ENCODE measurements at places on chromosomes 4 and X.

DNA sequence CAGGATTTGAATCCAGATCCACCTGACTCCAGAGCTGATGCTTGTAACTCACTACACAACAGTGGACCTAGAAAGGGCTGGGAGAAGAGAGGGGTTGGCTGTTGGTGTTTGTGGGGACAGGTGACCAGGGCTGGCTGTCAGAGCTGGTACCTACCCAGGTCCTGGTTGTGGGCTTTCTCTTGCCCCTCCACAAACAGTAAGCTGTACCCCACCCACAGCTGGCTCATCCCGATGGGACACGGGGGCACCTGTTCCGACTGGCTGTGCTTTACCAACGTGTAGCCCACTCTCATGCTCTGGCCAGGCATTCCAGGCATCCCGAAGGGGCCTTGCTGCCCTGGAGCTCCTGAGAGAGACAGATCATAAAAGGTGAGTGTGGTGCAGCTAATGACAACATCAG, 68.7 kb downstream of the ATG4A start:
- DNase-seq = no peak

- DNase-seq = no peak
These were observed 390.1 kb downstream of the ADAM29 start for GRCh38 chr4:175308236-175308635.

DNA sequence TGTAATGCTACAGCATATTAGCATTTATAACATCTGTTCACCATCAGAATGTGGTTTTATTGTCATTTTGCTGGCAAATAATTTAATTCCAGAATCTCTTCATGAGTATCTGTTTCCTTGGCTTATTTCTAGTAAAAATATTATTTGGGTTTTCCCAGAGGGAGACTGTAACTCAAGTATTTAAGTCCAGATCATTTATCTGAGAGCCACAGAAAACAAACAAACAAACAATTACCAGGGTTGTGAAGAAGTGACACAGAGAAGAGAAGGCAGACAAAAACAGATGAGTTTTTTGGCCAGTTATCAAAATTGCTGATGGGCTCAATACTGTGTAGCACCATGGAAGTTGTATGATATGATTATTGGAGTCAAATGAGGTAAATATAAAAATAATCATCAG, 515.1 kb downstream of the TECRL start:
- no peak for DNase-seq

GRCh38 chrX:71640002-71640401, 21.7 kb upstream of the CXCR3 start:
- no peak for DNase-seq

DNA sequence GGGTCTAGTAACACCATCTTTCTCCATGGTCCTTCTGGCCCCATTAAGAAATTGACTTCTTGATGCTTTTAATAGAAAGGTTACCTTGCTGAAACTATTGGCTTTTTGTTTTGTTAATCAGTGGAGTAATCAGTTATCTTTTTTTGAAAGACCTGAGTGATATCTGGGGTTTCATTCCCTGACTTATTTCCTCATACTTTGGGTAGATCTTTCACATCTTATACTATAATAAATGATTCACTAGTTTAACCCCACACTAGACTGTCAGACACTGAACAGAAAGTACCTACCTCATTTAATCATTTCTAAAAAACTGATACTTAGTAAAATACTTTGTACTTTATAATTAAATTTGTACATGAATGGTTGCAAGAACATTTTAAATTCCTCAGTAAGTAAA, 1021.1 kb downstream of the STIM2 start:
- no peak for DNase-seq

DNA sequence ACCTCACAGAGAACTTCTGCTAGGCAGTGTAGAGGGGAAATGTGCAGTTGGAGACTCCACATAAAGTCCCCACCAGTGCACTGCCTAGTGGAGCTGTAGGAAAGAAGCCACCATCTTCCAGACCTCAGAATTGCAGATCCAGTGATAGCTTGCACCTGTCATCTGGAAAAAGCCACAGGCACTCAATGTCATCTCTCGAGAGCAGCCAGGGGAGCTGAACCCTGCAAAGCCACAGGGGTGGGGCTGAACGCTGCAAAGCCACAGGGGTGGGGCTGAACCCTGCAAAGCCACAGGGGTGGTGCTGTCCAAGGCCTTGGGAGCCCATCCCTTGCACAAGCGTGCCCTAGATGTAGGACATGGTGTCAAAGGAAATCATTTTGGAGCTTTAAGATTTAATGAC, 1226.3 kb downstream of the PCDH7 start:
- DNase-seq = no peak

DNA sequence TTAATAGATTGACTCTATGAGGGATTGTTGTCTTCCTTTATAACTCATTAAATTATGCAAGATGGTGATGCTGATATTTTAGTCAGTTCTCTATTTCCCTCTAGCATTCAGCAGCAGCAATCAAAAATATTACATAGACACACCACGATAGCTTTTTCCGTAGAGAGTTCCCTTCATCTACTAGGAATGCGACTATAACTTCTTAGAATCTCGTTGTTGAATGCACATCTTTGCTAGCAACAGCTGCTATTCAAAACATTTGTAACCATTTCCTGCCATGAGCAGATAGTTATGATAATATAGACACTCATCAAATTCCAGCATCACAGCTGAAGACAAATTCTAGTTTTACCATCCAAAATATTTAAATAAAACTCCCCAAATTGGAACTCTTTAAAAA, 147.4 kb upstream of the FGF13 start:
- DNase-seq = no peak

DNA sequence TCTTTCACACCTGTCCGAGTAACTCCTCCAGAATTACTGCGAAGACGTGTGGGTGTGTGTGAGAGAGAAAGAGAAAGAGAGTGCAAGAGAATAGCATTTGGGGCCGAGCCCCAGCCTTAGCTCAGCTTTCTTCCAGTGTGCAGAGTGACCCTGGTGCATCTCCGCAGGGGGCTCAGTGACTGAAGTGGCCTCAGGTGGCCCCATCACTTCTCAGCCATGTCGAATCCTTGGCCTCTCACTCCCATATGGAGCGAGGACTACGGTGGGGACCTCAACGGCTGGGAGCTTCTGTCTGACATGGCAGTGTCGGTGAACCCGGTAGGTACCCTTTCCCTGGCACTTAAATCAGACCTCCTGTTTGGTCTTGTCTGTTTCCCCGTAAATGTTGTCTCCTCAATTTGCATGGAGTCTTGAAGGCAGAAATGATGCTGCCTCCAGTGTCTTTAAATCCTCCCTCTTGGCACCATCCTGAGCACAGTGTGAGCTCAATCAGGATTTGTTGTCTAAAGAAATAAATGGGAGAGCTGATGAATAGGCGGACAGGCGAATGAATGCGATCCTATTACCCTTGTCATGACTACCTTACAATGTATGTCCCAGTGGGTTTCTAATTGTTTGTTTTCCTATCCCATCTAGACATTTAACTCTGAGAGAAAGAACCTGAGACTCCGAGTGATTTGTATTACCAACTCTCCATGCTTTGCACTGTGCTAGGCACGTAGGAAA, 305.9 kb downstream of the AFF2 start:
- DNase-seq = no peak

- no peak for DNase-seq
These were observed 899.3 kb downstream of the STIM2 start for GRCh38 chr4:27759611-27760575.

- no peak for DNase-seq
These were observed 21.1 kb upstream of the WDR17 start for GRCh38 chr4:176044589-176044951.

DNA sequence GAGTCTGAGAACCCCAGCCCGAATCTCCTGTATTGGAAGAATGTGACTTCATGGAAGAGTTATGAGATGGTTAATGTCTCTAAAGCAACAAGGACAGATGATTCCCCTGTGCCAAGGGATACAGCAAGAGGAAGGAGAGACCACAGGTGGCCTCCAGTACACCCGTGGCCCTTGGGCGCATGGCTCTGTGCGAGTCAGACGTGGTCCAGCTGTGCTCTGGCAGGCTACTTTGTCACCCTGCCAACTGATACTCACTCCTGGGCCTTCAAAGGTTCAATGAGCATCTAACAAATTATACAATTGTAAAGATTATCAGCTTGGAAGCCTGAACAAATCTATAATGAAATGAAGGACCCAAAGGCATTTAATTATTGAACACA, 71.7 kb downstream of the NYX start:
- no peak for DNase-seq

DNA sequence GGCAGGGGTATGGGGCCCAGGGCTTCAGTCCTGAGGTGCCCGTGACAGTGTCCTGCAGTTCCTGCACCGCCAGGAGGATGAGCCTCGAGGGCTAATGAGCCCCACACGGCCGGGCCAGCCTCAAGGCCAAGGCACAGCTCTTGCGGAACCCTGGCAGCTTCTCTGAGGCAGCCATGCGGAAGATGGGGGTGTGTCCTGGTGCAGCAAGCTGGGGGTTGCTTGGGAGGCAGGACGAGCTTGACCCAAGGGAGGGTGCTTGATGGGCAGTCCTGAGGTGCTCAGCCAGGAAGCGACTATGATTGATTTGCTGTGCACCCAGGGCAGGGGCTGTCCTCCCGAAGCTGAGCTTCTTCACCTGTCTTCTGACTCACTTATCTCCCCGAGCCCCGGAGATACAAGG, 9.1 kb upstream of the FGFR3 start:
- DNase-seq = no peak

DNA sequence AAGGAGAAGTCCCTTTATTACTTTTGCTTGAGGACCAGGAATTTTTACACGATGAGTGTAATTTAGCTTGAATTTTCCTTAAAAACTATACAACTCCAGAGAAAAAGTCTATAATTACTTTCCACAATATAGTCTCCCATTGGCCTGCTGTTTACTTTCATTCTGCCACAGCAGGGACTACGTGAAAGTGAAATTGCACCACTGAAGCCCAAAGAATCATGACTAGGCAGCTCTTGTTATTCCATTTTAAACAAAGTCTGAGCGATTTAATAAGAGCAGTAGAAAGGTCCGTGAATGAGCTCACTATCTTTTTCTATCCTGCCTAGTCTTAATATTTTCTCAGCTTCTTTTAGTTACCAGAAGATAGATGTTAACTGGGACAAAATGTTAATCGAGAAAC, 68.6 kb downstream of the ADGRG4 start:
- DNase-seq = no peak

GRCh38 chr4:40548256-40548655, 81.4 kb downstream of the RBM47 start:
- DNase-seq = no peak

- no peak for DNase-seq
These were observed 347.2 kb upstream of the DDX53 start for GRCh38 chrX:22652596-22652995.

DNA sequence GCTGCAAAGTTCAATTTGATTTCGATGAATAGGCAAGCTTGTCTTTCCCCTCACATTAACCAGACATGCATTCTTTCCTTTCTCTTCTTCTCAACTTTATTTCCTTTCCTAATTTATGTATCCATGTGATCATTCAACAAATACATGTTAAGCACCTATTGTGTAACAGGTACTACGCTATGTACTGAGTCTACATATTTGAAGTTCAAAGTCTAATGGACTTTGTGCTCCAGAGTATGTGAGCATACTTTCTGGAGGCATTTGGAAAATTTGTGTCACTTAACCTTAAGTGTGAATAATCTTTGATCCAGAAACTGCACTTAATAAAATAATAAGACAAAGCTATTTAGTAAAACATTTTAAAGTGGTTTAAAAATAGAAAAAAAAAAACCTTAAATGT, 675.3 kb upstream of the CT83 start:
- no peak for DNase-seq

DNA sequence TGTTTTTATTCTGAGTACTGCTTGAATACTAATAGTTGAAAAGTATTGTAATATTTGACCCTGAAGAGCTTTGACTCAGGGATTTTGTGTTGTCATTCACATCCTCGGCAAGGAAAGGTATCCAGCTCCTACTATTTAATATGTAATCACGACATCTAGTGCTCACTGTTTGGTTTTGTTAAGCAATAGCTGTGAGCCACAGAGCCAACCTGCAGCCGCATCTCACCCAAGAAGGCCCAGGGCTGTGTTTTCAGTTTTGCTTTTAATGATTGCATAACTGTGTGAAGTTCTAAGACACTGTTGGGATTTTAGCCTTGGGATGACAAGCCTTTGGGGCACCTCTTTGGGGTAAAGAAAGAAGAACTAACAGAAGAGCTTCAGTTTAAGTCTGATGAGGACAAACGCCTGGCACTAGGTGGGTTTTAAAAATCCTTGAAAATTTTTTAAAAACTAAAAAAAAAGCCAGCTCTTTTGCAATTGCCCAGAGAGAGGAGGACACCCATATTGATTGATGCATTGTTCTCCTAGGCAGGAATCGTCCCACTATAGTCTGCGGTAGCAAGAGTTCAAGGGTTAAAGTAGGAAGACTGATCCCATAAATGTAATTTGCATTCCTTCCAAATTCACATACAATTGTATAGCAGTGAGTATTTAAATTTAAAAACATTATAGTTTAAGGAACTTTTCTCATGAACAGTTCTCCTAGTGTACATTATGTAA, 157.8 kb downstream of the RELL1 start:
- DNase-seq = no peak

GRCh38 chrX:21870494-21870893, 14.7 kb downstream of the YY2 start:
- DNase-seq = no peak

- DNase-seq = no peak
These were observed 61.5 kb downstream of the GEMIN8 start for GRCh38 chrX:13968198-13968597.

- DNase-seq = no peak
These were observed 8.2 kb downstream of the NAA11 start for GRCh38 chr4:79317711-79318110.

DNA sequence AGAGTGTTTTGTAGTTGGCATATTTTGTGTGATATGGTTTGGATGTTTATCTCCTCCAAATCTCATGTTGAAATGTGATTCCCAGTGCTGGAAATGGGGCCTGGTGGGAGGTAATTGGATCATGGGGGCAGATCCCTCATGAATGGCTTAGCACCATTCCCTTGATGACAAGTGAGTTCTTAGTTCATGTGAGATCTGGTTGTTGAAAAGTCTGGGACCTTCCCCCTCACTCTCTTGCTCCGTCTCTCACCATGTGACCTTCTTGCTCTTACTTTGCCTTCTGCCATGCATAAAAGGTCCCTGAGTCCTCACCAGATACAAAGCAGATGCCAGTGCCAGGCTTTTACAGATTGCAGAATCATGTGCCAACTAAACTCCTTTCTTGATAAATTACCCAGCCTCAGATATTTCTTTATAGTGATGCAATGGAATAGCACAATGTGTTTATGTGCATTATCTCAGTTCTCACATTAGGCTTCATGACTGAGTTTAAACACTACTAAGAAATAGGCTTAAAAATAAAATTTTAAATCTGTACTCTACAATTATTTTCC, 1348.8 kb downstream of the STIM2 start:
- no peak for DNase-seq

DNA sequence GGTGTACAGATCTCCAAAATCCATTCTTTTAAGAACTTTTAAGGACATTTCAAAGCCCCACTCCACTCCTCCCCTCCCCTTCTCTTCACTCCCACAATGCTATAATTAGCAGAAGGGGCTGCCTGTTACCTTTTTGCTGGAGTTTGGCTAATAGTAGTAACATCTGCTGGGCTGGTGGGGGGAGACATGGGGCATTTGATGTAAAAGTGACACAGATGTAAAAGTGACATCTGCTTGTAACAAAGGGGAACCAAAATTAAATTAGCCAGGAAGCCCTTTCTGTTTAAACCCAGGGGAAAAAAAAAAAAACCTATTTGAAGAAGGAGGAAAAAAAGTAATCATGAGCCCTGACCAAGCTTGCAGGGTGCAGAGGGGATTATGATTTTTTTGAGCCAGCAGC, 5.4 kb upstream of the PHOX2B start:
- no peak for DNase-seq
